Fibroblast of the aortic adventitia (primary cell): ENCODE measurements at places on chromosomes 13 and 19. TPM values are rescaled to one million over a fixed set of nuclear protein-coding genes. Genes with fewer than 3 reads are reported as not detected.

Gene PEAK3
- total RNA-seq = not detected in 2 replicates

Gene DCLK1
- 67.8 and 80.0 TPM in 2 replicates for total RNA-seq

Gene PRR22
- total RNA-seq = 0.09 and 1.1 TPM in 2 replicates

Gene CGB2
- not detected in 2 replicates for total RNA-seq
